ENCODE measurements at places on chromosomes 11 and 22.

GRCh38 chr11:88620568-88621130, 283.1 kb upstream of the CTSC start:
- DNase-seq: no peak

- no peak for DNase-seq
Observed at GRCh38 chr11:75667831-75668450, 897 bp downstream of the MAP6 start.

GRCh38 chr11:118295815-118296454, 8.6 kb upstream of the CD3E start:
- peak; percentile 43 for DNase-seq

GRCh38 chr11:112899235-112900006, 61.8 kb upstream of the NCAM1 start:
- DNase-seq: no peak

GRCh38 chr11:115872416-115872815, 368.2 kb upstream of the CADM1 start:
- no peak for DNase-seq

- no peak for DNase-seq
Observed at GRCh38 chr11:67321313-67321871, 18.1 kb downstream of the SSH3 start.

- no peak for DNase-seq
Observed at GRCh38 chr22:22201930-22202343, 42.6 kb upstream of the VPREB1 start.

GRCh38 chr11:75894036-75894585, 79.1 kb downstream of the UVRAG start:
- DNase-seq: no peak

GRCh38 chr11:75275581-75275980, 35.0 kb downstream of the TPBGL start:
- peak; percentile 64 for DNase-seq

DNA sequence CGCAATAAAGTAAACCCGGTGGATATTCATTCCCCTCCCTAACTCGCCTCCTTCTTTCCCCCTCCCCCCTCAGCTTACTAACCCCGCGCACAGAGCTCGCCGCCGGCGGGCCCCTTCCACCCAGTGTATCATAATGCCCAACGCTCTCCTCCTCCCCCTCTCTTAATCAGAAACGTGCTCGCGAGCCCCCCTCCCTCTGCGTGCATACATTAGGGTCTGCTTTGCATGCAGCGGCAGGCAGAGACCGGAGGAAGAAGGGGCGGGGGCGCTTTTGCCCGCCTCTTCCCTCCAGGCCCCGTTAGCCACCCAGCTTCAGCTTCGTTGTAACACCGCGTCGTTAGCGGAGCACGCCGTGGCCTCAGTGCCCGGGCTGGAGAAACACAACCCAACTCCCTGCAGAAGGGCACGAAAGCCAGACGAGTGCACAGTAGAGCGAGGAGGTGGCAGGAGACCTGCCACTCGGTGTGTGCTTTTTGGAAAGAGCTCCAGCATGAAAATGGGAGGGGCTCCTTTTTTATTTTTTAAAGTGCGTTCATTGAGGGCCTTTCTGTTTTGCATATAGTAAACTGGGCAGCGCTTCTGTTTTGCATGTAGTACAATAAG, 901 bp upstream of the KMT2A start:
- peak; percentile 40 for DNase-seq

DNA sequence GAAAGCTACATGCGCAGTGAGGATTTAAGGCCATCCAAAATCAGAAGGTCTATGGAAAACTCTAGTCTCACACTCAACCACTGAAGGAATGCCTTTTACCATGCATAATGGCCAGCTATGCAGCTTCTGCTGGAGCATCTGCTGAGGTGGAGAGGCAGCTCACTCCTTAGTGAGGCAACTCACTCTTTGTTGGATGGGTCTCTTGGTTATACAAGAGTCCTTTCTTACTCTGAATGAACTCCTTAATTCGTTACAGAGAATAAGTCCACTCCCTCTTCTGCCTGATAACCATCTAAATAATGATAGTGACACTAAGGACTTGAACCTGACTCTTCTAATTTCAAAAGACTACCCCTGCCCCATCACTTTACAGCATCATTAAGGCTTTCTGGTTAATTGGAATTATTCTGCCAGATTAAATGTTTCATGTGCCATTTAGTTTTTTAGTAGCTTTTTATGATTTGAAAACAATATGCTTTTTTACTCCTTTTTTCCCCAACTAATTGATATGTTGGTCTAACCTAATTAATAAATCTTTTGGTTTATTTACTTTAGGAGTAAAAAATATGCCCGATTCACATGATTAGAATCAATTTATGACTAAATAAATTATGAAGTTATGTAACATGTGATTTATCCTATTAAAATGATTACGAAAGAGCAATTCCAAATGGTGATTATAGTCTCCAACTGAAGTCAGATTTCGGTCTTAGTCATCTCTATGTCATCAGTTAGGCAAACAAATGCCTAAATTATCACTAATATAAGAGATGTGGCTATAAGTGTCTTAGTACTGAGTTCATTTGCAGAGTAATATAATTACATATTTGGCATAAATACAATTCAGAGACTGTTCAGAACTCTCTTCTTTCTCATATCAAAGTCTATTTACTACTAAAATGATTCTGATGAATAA, 286.7 kb upstream of the CCDC90B start:
- no peak for DNase-seq

DNA sequence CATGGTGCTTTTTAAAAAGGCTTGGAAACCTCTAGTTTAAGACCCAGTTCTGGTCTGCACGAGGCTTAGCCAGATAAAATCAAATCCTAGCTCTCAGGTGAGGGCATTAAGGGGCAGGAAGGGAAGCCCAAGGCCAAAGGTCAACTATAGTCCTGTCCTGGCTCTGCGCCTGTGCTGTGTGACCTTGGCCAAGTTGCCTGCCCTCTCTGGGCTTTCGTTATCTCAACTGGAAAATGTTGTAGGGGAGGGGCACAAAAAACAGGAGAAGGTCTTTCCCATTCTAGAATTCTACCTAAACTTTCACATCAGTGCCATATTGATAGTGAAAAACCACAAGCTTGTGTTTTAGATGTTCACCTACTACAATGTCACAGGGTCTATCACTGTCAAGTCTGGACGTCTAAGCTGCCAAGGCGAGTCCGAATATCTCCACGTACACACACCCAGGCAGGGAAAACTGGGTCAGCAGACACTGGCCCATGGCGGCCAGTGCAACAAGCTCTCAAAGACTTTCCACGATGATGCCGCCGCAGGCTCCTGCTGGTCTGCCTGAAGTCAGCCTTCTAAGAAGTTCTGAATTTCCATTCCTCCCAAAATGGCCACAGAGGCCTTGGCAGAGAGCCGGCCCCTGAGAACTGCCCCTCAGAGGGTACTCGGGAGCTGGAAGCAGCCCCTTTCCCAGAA, 18.0 kb downstream of the MN1 start:
- DNase-seq: no peak
